Cardiac muscle cell (in vitro differentiated cells and primary cell): ENCODE measurements at places on chromosomes 11 and 22. TPM values are rescaled to one million over a fixed set of nuclear protein-coding genes. Genes with fewer than 3 reads are reported as not detected.

CHRM1 gene
- 1.3 and 1.4 TPM in 2 replicates for total RNA-seq

OR6T1 gene
- not detected in 2 replicates for total RNA-seq

DNA sequence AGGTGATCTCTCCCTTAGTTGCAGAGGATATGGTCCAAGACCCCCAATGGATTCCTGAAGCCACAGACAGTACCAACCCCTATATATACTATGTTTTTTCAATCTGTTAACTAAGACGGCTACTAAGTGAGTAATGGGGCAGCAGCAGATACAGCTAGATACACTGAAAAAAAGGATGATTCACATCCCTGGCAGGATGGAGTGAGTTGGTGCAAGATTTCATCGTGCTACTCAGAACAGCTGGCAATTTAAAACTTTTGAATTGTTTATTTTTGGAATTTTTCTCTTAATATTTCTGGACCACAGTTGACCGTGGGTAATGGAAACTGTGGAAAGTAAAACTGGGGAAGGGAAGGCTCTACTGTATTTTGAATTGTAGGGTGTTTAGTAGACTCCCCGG lies 17.0 kb upstream of the TMEM218 start:
- H3K27me3 ChIP-seq, result peaks cover 5% of the 10 kb centered on the region
- DNase-seq, result peak; percentile 53
- no peak overlapping the region for H3K4me3 ChIP-seq
- no peaks in the 10 kb centered on the region for H3K36me3 ChIP-seq

DNA sequence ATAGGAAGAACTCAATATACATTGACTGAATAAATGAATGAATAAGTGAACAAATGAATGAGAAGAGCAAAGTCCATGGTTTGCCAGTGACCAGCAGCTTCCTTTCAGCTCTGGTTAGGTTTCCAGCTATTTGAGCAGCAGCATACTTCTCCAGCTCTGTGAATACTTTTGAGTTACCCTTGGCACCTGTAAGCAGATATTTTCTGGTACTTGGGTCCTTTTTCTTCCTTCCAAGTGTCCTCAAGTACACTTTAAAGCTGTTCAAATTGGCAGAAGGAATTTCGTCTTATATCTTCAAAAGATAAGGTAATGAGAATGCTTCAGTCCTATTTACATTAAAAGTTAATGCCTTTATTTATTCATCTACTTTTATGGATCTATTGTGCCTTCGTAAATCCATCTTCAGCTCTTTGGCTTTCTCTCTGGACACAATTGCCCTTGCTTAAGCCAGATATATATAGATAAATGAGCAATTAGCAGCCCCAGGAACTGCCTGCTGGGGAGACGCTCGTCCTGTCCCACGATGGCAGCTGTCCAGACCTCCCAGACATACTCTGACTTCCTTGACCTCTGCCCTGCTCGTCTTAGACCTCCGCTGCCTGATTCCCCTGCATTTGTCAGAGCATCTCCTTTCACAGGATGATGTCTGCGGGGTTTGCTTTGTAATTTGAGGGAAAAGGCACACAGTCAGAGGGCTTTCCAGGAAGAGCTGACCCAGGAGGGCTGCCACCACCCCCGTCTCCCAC lies 926.3 kb downstream of the OPCML start:
- H3K36me3 ChIP-seq, result no peaks in the 10 kb centered on the region
- no peak overlapping the region for H3K27ac ChIP-seq
- peaks cover 6% of the 10 kb centered on the region for H3K4me1 ChIP-seq
- peak; percentile 18 for DNase-seq

APOA5 gene
- not detected in 2 replicates for total RNA-seq

DNA sequence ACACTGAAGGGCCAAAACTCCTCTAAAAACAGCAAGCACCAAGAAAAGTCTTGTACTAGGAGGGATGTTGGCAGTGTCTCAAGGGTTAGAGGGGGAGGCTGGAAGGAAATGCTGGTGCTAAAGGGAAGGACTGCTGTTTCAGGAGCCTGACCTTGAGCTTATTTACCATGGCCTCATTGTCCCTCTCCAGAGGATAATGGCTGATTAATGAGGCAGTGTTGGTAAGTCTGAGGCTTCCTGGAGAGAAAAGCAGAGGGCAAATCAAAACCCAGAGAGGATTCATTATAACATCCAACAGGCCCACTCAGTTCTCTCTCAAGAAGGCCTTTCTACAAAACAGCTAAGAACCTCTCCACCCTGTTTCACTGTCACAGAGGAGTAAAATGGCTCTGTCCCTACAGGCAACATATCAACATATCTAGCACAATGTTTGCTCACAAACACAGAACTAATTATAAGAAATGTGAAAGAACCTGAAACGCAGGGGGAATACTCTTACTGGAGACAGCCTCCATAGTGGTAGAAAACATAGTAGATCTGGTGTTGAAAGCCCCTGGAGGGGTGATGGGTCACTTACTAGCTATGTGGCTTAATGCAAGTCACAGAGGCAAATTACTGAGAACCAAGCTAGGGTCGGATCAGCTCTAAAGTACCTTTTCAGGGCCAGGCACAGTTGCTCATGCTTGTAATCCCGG lies 31.4 kb downstream of the NUMA1 start:
- H3K36me3 ChIP-seq, result no peaks in the 10 kb centered on the region
- H3K27ac ChIP-seq, result peak overlapping the region; percentile 48
- no peak overlapping the region for H3K4me3 ChIP-seq
- no peaks in the 10 kb centered on the region for H3K4me1 ChIP-seq

DNA sequence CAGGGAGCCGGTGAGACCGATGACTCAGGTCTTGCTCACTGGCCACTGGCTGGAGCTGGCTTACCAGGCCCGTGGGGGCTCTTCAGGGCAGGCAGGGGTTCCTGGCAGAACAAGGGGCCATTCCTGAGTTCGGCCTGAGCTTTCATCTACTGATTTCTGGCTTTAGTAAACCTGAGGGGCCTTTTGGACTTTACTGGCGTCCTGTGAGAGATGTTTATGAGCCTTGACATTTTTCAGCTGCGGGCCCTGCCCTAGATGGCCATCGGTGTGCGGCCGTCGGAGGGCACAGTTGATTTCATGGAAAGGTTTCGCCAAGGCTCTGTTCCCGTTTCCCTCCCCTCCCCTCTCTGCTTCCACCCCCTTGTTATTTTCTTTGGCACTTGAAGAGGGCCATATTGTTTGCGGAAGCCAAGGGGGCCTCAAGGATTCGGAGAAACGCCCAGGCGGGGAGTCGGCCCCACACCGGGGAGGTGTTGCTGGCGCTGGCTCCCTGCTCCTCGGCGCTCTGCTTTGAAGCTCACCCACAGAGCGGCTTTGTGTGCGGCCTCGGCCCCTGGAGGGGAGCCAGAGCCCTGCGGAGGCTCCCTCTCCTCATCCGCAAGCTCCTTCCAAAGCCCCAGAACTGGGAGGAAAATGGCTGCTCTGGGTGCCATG lies 17.7 kb downstream of the ELF5 start:
- no peaks in the 10 kb centered on the region for H3K4me1 ChIP-seq
- no peak for DNase-seq
- H3K27me3 ChIP-seq, result no peaks in the 10 kb centered on the region
- H3K27ac ChIP-seq, result no peak overlapping the region

DNA sequence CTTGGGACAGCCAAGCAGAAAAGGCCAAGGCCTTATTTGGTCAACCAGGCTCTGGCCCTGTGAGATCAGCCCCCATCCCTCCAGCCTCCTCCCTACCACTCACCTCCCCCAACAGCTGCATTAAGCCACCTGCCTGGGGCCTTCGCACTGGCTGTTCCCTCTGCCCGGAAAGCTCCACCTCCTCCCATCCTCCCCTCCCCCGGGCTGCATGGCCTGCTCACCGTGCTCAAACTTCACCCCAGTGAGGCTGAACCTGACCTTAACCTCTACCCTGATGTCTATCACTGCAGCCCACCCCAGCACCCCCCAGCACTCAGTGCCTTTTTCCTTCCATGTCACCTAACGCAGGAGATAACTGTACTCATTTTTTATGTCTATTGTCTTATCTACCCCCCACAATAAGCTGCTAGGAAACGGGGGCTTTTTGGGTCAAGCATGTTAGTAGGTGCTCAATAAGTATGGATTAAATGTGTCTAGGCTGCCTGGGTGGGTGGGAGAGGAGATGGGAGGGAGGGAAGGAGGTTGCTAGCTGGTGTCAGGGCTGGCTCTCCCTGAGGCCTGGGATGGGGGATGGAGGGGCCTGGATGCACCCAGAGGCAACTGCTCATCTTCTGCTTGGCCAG lies 912 bp downstream of the PTPRCAP start:
- DNase-seq, result peak; percentile 22
- no peak overlapping the region for H3K4me3 ChIP-seq
- no peaks in the 10 kb centered on the region for H3K4me1 ChIP-seq
- no peaks in the 10 kb centered on the region for H3K27me3 ChIP-seq

DNA sequence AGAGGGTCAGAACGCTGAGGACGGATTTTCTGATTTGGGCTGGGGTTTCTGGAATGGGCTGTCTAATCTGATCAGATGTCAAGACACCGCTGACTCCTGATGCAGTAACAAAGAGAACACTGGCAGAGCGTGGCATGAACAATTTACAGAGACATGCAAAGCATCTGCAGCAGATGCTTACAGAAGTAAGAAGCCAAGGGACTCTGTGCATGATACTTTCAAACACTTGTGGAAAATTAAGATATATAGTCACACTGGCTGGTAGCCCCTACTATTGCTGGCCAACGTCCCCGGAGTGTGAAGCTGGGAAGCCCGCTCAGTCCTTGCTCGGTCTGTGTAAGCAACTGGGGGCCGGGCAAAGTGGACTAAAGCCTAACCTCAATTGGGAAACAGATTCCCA lies 903.7 kb downstream of the BRD1 start:
- no peak overlapping the region for H3K27ac ChIP-seq
- no peak overlapping the region for H3K4me3 ChIP-seq
- no peaks in the 10 kb centered on the region for H3K27me3 ChIP-seq

- H3K27ac ChIP-seq, result peak overlapping the region; percentile 70
- no peak overlapping the region for H3K4me3 ChIP-seq
- H3K4me1 ChIP-seq, result peaks cover 11% of the 10 kb centered on the region
- no peaks in the 10 kb centered on the region for H3K27me3 ChIP-seq
- DNase-seq, result peak; percentile 35
- H3K36me3 ChIP-seq, result no peaks in the 10 kb centered on the region
Observed at GRCh38 chr11:102476812-102477211, 24.2 kb upstream of the TMEM123 start.

HBG1 gene
- total RNA-seq, result not detected in 2 replicates

GRCh38 chr22:24191381-24191841 lies 10.1 kb downstream of the SUSD2 start:
- no peaks in the 10 kb centered on the region for H3K36me3 ChIP-seq
- H3K27ac ChIP-seq, result no peak overlapping the region
- no peak for DNase-seq
- H3K4me1 ChIP-seq, result no peaks in the 10 kb centered on the region

GRCh38 chr22:26367402-26368245 lies 61.4 kb upstream of the ASPHD2 start:
- H3K27me3 ChIP-seq, result no peaks in the 10 kb centered on the region
- DNase-seq, result peak; percentile 76

OPCML gene
- total RNA-seq, result 0.51 and 0.85 TPM in 2 replicates

DNA sequence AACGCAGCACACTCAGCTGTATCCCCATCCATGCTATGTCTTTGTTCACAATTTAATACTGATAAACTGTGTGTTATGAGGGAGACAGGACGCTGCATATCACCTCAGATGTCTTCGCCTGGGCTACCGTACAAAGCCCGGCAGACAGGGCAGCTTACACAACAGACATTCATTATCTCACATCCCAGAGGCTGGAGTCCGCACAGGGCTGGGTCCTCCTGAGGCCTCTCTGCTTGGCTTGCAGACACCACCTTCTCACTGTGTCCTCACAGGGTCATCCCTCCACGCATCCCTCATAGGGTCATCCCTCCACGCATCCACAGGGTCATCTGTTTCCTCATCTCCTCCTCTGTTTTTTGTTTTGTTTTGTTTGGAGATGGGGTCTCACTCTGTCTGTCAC lies 61.2 kb downstream of the SHANK2 start:
- H3K27me3 ChIP-seq, result no peaks in the 10 kb centered on the region
- H3K27ac ChIP-seq, result no peak overlapping the region
- no peak for DNase-seq
- H3K4me1 ChIP-seq, result no peaks in the 10 kb centered on the region
- H3K36me3 ChIP-seq, result no peaks in the 10 kb centered on the region
- no peak overlapping the region for H3K4me3 ChIP-seq

DNA sequence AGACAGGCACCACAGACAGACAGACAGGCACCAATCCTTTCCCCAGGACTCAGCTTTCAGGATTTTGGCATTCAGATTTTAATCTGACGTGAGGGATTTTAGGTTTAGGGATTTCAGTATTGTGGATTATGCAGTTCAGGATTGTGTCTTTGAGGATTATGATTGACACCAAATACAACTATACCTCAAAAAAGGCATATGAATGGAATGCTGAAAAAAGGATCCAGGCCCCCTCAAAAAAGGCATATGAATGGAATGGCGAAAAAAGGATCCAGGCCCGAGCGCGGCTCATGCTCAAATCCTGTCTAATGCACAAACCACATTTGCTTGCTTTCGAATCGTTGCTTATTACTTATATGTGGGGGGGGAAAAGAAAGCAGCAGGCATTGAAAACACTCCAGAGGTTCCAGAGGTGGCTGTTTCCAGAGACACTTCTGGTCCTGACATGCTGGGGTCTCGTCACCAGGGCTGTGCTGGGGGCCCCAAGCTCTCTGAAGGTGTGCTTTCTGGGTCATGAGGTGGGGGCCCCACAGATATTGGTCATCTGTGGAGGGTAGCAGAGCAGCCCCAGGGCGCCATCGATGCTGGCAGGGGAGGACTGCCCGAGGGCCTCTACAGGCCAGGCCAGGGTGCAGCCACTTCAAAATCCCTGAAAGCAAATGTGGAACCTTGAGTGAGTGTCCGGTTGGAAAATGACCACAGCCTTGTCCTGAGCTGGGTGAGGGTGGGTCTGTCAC lies 16.8 kb upstream of the OSBPL5 start:
- no peaks in the 10 kb centered on the region for H3K27me3 ChIP-seq
- DNase-seq, result no peak
- no peaks in the 10 kb centered on the region for H3K36me3 ChIP-seq

GRCh38 chr22:28903080-28903479 lies 19.7 kb downstream of the ZNRF3 start:
- H3K27ac ChIP-seq, result peak overlapping the region; percentile 94
- peaks cover 57% of the 10 kb centered on the region for H3K4me1 ChIP-seq
- no peaks in the 10 kb centered on the region for H3K27me3 ChIP-seq
- H3K36me3 ChIP-seq, result no peaks in the 10 kb centered on the region

GRCh38 chr11:32479291-32479690 lies 44.0 kb upstream of the WT1 start:
- no peaks in the 10 kb centered on the region for H3K27me3 ChIP-seq
- peak; percentile 70 for DNase-seq
- peak overlapping the region; percentile 97 for H3K27ac ChIP-seq

KCNQ1OT1 gene
- 3.1 and 8.8 TPM in 2 replicates for total RNA-seq

CATSPER1 gene
- total RNA-seq, result not detected in 2 replicates

DNA sequence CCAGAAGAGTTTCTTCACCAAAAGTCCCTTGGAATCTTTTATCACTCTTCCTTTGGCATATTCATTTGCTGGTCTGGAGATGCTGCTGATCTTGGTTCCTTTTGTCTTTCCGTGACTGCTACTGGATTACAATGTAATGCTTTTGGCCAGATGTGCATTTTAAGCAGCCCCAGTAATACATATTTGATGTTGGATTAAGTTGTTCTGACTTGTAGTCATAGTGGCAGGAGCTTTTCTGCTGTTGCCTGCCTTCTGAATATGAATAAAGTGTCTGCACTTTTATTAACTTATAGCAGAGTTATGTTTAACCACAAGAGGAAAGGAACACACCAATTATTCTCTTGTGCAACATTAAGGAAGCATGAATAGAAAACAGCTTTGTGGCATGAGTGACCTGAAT lies 360.0 kb upstream of the DDI1 start:
- no peaks in the 10 kb centered on the region for H3K4me1 ChIP-seq
- no peaks in the 10 kb centered on the region for H3K36me3 ChIP-seq
- DNase-seq, result no peak
- H3K27me3 ChIP-seq, result no peaks in the 10 kb centered on the region

GALR3 gene
- not detected in 2 replicates for total RNA-seq
